C1 segment of cervical spinal cord (tissue), 14 donors: ENCODE measurements at places on chromosomes 3 and 15.

DNA sequence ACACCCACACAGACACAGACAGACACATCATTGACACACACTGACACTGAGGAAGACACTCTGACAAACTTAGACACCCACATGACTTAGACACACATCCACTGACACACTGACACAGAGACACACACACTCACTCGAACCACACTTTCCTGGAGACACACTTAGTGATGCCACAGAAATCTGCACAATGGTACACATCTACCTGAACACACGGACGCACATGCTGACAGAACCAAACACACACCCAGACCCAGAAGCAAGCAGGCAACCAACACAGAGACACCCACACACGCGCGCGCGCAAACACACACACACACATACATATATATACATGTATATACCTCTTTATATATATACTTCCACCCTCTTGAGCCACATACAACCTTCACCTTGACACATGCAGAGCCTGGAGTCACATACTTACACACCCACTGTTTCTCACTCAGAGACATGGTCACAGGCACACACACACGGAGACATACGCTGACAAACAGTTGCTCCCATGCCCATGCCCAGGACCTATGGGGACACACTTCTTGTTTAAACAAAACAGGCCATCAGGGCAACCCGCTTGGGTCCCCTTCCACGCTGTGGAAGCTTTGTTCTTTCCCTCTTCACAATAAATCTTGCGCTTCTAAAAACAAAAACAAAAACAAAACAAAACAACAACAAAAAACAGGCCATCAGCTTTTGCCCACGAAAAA, 913 bp upstream of the SCN5A start:
- no peak for DNase-seq

- DNase-seq = no peak
Measured at GRCh38 chr3:102302020-102302419, 132.8 kb upstream of the ZPLD1 start.

DNA sequence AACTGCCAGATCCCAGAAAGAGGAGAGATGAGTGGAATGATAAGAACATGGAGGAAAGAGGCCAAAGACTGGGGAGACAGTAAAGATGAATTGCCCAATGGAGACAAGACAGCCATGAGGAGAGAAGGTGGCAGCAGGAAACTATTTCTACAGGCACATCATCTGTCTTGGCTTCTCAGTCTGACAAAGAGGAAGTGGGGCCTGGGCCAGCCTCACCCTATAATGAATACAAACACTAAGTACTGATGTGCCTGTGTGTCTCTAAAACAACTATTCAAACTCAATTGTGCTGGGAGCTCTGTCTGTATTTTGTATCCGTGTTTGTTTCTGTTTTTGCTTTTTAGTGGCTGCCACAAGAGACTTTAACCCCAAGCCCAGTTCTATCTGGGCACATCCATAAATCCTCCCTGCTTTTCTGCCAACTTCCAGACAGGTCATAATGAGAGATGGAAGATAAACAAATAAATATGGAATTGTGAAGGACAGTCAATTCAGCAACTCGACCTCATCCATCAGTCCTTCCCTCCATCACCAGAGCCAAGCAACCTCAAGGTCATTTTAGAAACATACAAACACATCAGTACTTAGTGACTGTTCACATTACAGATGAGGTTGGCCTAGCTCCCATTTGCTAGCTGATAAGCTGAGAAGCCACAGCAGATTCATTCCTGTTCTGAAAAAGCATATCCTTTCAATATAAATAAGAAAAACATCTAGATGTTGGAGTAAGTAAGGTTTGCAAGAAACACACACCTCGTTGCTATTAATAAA, 116.7 kb downstream of the CADPS start:
- DNase-seq = no peak

DNA sequence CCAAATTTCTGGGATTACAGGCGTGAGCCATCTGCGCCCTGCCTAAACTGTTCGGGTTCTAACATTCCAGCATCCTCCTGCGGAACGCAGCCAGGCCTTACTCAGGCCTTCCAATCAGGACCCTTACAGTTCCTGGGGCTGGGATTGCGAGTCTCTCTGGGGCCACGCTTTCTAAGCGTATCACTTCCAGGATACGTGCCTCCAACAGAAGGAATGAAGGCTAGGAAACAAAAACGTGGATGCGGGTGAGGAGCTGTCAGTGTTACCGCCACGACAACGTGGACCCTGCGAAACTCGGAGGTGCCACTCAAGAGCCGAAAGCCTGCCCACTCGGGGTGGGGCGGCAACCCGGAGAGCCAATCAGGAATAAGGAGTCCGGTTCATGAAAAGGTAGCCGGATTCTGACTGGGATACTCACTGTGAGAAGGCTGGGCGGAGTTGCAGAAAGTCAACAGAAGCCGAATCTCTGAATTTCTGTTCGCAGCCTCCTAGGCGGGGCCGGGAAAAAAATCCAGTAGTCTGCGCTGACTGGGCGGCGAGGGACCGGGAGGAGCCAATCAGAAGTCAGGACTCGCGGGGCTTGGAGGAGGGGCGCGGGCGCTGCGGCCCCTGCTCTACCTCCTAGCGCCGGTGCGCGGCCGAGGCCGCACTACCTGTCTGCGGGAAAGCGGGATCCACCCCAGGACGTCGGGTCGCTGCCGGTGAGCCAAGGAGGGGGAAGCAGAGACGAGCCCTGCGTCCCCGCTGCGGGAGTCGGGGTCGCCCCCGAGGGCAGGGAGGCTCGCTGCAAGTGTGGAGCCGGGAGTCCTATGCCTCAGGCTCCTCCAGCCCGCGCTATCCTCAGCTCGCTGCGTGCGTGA, at the start of gene HYKK:
HYKK (plus strand) TSS at position 607 of the 860 bp plus-strand sequence. CDS start 5,512 bp downstream, outside the sequence.
- DNase-seq = peak; percentile 63

DNA sequence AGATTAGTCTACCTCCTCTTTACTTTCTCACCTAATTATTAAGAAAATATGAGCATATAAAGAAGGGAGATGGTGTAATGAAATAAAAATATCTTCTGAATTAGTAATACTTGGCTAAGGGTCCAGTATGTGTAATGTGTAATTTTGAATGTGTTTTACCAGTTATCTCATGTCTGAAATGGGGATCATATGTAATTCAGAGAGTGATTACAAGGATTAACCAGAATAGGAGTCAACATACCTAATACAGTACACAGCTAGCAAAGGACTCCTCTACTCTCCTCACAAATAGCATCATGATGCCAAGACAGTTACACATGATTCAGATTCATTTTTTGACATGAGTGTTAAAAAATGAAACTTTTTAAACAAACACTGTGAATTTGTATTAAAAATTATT, 570.4 kb downstream of the SI start:
- no peak for DNase-seq
